NCI-H1048 (cell line): ENCODE measurements at places on chromosomes 1 and 21.
A peak's percentile ranks its signal among the peaks of the same experiment; 100 is the strongest.

DNA sequence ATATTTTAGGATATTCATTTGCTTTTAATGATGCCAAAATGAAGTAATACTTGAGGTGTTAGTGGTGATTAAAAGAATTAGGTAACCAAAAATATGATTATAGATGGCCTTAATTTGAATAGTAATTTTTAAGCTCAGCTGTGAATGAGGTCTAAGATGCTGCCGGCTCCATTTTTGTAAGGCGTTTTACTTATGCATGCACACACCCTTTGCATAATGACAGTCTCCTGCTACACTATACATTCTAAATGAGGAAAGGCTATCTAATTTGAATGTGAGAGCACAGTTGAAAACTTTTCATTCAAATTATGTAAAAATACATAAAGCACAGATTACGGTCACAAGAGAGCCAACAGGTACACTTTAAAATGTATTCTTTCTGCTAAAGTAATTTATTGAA, 41.6 kb downstream of the RGS21 start:
- peak; percentile 95 for DNase-seq

- no peak for DNase-seq
These were observed 50.5 kb downstream of the ZFYVE9 start for GRCh38 chr1:52192436-52192835.

DNA sequence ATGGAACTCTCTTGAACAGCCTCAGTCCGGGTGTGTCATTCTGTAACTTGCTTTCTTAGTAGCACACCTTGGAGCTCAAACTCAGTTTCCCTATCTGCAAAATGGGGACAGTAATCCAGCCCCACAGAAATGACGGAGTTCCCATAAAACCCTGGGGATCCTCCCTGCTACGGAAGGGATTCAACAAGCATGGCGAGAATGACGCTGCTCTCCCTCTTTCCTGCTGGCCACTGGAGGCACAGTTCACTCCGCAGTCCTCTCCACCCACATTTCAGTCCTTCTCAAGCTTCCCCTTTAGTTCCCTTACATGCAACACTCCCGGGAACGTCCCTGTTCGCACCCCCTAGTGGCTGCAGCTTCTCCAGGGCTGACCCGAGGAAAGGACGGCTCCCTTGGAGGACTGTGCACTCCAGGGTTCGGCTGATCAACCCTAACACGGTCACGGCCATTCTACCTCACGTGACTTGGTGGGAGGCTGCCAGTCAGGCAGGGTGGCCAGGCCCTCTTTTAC, 20.6 kb downstream of the RUNX3 start:
- DNase-seq: no peak

GRCh38 chr1:226735576-226735975, 3.5 kb downstream of the ITPKB start:
- DNase-seq: no peak

GRCh38 chr1:198517623-198518199, 22.8 kb downstream of the ATP6V1G3 start:
- DNase-seq: no peak
